Ascending aorta (tissue), 2 donors: ENCODE measurements at places on chromosomes 4 and X.
A peak's percentile ranks its signal among the peaks of the same experiment; 100 is the strongest.

- DNase-seq: no peak
These were observed 160.3 kb downstream of the CXXC4 start for GRCh38 chr4:104334410-104334809.

GRCh38 chr4:38034986-38035882, 75.0 kb downstream of the PTTG2 start:
- no peak for DNase-seq

- DNase-seq: peak; percentile 78
These were observed 19.5 kb downstream of the RELL1 start for GRCh38 chr4:37666625-37667071.

- no peak for DNase-seq
These were observed 1087.4 kb upstream of the SLIT2 start for GRCh38 chr4:19164334-19164733.

DNA sequence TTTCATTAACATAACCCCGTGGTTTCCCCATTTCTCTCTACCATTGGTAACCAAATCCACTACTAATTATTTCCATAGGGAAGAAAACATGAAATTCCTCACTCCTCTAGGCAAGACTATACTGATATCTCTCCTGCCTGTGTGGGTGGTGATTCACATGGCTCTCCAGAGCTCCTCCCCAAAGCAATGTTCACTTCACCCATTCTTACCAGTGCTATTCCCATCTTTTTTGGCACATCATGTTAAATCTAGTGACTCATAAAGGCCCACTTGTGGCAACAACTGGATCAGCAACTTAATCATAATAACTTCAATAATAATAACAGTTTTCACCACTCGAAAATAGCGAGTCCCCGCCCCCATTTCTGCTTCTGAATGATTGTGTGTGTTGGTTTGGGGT, 6.1 kb upstream of the HCCS start:
- no peak for DNase-seq

GRCh38 chrX:69093960-69094871, 71.0 kb downstream of the PJA1 start:
- no peak for DNase-seq

DNA sequence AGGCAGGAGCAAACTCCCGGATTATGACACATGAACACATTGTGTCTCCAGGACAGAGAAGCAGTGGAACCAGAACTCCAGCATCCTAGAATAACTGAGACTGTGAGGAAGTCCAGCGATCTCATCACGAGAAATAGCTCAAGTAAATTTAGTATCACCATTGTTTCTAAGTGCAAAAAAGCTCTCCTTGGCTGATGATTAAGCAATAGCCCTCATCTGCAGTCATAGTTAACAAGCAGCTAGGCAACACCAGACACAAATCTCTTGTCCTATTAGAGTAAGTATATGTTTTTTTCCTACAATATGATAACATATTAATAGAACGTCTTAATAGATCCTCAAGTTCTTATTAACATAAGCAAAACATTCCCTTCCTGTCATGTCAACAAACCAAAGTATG, 2.4 kb upstream of the CFAP299 start:
- DNase-seq: no peak

DNA sequence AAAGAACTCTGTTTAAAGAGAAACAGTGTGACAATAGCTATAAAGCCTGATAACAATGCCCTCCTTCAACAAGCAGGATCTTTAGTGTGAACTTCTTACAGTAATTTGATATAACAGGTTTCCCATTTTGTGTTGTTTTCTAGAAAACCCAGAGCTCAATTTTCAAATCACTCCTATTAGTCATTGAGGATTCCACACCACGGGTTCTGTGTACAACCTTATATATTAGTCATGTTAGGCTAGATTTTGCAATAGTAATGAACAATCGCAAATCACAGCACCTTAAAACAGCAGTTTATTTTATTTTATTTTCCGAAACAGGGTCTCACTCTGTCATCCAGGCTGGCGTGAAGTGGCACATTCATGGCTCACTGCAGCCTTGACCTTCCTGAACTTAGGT, 1020.9 kb upstream of the INTU start:
- no peak for DNase-seq

DNA sequence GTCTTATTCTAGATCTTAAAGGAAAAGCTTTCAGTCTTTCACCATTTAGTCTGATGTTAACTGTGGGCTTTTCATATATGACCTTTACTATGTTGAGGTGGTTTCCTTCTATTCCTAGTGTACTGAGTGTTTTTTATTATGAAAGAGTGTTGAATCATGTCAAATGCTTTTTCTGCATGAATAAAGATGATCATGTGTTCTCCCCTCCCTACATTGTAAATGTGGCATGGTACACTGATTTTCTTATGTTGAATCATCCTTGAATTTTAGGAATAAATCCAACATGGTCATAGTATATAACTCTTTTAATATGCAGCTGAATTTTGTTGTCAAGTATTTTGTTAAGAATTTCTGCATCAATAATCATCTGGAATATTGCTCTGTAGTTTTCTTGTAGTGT, 4.3 kb downstream of the CLGN start:
- DNase-seq: no peak

- DNase-seq: no peak
These were observed 20.6 kb downstream of the ZDHHC9 start for GRCh38 chrX:129823115-129823514.

DNA sequence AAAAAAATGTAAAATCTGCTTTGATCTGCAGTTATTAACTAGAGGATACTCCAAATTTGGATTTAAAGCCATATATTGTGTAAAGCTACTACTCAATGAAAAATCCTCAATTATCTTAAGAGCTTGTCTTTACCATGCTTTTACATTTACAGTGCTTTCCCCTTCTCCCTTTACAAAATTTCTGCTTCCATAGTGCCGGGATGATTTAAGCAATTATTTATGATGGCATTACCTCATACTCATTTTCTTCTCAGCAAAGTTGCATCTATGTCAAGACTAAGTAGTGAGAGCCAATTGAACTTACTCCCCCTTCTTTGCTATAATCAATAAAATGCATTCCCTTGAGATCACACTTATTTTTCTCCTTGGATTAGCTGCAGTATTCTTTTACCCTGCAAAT, 505.4 kb upstream of the AGA start:
- DNase-seq: no peak

DNA sequence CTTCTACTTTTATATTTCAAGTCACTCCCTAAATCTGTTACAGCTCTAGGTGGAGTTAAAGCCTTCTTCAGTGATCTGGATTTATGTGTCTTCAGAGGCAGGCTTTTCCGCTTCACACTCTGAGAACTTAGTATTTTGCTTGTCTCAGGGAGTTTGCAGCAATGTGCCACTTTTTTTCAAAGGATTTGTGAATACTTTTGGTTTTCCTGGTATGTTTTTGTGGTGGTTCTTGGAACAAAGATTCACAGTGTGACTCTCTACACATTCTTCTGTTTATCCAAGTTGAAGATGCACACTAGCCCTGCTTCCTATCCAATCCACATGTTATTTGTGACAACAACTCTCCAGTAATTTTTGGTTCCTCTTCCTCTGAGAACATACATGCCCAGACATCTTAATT, 1253.7 kb downstream of the TECRL start:
- no peak for DNase-seq

DNA sequence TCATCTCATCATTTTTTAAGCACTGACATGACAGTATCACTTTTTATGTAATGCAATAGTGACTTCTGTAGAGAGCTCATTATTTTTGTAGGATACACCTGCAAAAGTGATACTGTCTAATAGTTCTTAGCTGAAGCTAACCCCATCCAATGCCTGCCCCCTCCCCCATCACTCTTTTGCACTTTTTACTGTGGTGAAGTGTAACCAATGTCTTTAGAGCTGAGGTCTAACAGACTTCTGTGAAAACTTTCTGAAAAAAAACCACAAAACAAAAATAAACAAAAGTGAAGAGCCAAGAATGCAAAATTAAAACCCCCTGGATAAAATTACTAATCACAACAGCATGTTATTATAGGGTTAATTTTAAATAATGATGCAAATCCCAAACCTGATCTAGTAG, 301.1 kb downstream of the ANK2 start:
- no peak for DNase-seq

GRCh38 chr4:119664168-119664907, 35.7 kb upstream of the PDE5A start:
- no peak for DNase-seq

- no peak for DNase-seq
These were observed 27.2 kb upstream of the SLC34A2 start for GRCh38 chr4:25628451-25628850.

DNA sequence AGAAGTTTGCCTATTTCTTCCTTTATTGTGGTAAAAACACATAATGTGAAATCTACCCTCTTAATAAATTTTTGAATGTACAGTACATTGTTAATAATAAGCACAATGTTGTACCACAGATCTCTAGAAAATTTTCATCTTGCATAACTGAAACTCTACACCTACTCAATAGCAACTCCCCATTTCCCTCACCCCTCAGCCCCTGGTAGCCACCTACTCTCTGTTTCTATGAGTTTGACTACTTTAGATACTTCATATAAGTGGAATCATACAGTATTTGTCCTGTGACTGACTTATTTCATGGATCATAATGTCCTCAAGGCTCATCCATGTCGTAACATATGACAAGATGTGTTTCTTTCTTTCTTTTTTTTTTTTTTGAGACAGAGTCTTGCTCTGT, 446.4 kb downstream of the RPA4 start:
- no peak for DNase-seq

DNA sequence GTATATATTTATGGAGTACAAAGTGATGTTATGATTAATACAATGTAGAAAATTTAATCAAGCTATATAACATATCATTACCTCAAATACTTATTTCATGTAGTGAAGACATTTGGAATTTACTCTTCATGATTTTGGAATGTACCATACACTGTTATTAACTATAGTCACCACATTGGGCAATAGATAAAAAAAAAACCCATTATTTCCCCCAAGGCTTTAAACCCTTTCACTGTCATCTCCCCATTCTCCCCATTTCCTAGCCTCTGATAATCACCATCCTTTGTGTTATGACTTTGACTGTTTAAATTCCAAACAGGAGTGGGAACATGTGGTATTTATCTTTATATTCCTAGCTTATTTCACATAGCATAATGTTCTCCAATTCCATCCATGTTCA, 2189.1 kb upstream of the AGA start:
- DNase-seq: no peak

- no peak for DNase-seq
These were observed 52.9 kb downstream of the MAP7D2 start for GRCh38 chrX:20063716-20064351.

- no peak for DNase-seq
These were observed 37.3 kb downstream of the ARHGAP6 start for GRCh38 chrX:11628399-11628798.
